ENCODE measurements at places on chromosomes 12 and 14.

DNA sequence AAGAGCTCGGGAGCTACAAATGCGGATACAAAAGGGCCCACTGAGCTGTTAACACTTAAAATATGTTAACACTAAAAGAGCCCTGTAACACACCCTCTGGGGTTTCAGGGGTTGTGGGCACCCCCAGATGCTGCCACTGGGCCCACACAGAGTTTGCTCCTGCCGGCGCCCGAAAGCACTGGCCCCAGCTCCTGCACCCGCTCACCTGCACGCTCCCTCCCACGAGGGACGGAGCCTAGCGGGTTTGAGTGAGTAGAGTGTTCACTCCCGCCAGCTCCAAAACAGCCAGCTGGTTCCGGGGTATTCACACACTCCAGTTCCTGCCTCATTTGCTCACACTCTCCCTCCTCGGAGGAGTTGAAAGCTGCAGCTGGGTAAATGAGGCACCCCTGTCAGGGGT, 357.7 kb downstream of the ETNK1 start:
- DNase-seq, result no peak

GRCh38 chr12:32179011-32179395, 72.4 kb downstream of the BICD1 start:
- no peak for DNase-seq

DNA sequence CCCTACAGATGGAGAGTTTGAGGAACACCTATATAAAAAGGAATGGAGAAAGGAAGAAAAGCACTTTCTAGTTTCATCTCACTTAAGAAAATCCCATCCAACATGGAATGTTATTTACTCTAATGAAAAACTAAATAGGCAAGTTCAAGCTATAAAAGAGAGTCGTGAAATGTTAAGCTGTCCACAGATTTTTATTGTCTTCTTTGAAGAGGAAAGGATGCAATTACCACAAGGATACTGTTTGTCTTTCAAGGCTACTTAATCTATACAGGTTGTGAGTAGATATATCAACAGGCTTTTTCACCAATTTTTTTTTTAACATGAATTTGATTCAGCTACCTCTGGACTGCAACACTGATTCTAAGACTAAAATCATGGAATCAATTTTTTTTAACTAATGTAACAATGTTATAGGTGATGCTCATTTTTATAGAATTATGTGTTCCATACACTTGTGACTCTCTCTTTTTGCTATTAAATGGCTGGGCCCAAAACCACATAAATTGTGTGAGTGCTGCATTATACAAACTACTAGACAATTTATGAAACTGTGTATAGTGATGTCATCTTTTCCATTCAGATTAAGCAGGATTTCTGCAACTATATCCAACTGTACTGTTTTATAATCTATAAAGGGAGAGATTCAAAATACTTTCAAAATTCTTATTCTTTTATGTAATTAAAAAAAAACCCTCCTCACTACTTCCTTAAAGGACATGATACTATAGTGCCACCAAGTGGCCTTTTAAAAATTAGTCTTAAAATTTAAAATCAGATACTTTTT, 26.8 kb upstream of the BMAL2 start:
- no peak for DNase-seq

DNA sequence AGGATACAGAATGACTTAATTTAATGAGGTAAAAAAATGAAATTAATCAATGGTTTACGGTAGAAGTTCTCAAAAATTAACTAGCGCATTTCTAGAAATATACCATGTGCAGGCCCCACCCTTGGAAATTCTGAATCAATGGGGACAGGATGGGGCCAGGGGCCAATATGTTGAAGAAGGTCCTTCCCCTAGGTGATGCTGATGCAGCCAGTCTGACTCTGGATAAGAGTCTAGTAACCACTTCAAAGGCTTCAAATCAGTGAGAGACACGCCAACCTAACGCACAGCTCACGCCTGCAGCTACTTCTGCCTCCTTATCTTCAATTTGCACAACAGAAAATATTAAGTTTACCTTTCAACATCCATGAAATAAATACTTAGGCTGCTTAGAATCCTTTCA, 14.9 kb downstream of the GIT2 start:
- DNase-seq, result no peak

GRCh38 chr14:51979088-51979709, 10.1 kb upstream of the RTRAF start:
- peak; percentile 92 for DNase-seq

DNA sequence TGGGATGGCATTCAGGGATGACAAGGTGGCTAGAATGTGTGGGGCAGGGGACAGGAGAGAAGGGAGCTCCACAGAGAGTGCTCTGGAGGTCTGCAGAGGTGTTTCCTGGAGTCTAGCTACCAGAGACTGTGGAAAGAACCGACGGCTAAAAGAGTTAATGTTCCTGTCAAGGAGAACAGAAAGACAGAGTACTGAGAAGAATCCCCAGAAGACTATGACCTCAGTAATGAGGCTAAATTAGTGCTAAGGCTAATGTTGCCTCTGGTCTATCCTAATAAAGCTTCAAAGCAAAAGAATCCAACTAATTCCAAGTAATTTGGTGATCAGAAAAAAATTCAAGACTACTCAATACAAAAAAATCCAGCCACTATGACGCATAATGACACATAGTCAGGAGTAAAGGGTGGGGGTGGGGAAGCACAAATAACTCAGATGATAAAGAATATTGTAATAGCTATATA, 44.7 kb downstream of the FERMT2 start:
- DNase-seq, result no peak

DNA sequence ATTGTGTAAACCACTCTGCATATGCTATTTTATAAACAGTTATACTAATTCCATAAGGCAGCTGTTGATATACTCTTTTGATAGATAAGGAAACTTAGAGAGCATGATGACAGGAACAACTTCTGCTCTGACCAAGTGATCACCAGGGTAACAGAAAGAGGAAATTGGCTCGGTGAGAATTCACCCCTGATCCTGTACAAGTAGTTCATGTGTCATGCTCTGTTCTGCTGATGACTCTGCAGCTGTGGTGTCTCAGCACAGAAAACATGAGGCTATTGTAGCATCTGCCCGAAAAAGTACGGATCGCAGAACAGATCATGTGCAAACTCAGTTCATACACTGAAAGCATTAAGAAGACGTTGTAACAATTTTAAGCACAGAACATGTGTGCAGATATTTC, 345.0 kb downstream of the LRIG3 start:
- DNase-seq, result peak; percentile 7

Measured in Ammon's horn (tissue), 1 donor.